Breast epithelium (tissue), 4 donors: ENCODE measurements at places on chromosomes 1 and 21.

GRCh38 chr21:31012133-31013089 lies 25.9 kb downstream of the KRTAP19-8 start:
- DNase-seq = no peak

DNA sequence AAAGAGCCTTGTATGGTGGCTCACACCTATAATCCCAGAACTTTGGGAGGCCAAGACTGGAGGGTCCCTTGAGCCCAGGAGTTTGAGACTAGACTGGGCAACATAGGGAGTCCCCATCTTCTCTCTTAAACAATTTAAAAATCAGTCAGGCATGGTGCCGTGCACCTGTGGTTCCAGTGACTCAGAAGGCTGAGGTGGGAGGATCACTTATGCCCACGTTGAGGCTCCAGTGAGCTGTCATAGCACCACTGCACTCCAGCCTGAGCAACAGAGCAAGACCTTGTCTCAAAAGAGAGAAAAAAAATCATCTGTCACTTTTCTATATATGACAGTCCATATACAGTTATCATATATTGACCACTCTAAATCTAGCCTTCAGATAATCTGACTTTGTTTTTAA lies 658.3 kb downstream of the LTN1 start:
- DNase-seq = no peak

DNA sequence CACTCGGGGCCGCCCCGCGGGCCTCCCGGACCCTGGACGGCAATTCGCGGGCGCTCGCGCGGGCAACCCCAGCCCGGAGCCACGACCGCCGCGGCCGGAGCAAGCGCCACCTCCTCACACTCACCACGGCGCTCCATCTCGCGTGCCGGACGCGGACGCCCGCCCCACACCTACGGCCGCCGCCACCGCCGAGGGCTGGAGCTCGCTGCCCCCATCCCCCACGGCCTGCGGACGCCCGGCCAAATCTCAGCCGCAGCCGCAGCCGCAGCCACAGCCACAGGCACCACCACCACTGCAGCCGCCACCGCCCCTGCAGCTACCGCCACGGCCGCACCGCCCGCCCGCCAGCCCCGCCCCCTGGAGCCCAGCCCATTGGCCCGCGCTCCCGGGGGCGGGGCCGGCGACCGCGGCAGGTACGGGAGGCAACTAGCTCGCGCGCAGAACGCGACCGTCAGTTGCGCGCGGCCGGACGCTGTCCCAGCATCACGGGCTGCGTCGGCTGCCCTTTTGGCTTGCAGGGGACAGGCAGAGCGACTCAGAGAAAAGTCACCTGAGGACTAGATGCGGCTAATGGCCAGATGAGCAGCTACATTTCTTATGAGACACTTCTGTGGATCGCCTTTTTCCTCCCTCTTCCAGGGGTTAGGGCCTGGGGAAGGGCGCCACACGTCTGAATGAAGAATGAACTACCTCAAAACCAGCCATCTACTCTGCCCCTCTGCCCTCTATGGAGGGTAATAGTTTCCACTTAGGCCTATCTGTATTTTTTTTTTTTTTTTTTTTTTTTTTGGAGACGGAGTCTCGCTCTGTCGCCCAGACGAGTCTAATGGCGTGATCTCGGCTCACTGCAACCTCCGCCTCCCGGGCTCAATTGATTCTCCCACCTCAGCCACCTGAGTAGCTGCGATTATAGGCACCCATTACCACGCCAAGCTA lies at the start of gene ARHGAP29:
TSS of gene ARHGAP29 (minus strand) at position 294 of the 936 bp plus-strand sequence. CDS start 5,973 bp downstream, outside the sequence.
- peak; percentile 72 for DNase-seq

DNA sequence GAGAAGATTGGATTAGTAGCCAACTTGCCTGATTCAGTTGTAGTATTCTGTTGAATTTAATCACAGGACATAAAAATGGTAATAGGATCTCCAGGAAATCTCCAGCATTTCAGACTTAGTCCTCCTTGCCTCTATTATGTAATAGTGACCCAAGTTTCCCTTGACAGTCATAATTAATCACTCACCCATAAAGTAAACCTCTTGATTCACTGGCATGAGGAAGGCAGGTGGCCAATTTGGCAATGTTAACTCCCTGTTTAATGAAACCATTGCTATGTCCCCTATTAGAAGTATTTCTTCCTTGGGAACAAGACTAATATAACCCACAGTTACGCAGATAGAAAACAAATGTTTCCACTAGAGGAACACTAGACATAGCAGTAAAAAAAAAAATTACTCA lies 604.8 kb upstream of the CXADR start:
- DNase-seq = no peak
